SJSA1 (cell line): ENCODE measurements at places on chromosomes 6 and 20. TPM values are rescaled to one million over a fixed set of nuclear protein-coding genes. Genes with fewer than 3 reads are reported as not detected.

DNA sequence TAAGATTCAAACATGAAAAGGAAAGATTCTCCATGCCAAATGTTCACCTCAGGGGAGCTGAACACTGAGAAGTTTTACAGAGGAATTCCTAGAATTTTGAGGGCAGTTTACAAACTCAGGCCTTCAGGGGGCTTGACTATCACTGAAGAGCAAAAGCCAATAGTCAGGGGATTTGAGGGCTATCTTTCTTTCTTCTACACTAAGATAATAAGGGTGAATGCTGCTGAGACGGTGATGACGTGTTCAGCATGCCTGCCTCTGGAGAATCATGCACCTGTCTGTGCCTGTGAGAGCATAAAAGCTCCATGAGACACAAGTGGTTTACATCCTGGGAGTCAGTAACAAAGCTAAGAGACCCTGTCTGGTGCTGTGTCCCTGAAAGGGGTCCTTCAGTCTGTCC lies 1085.6 kb downstream of the KIF16B start:
- no peak for DNase-seq

TBX18 gene
- total RNA-seq: 17.5 and 35.1 TPM in 2 replicates

DNA sequence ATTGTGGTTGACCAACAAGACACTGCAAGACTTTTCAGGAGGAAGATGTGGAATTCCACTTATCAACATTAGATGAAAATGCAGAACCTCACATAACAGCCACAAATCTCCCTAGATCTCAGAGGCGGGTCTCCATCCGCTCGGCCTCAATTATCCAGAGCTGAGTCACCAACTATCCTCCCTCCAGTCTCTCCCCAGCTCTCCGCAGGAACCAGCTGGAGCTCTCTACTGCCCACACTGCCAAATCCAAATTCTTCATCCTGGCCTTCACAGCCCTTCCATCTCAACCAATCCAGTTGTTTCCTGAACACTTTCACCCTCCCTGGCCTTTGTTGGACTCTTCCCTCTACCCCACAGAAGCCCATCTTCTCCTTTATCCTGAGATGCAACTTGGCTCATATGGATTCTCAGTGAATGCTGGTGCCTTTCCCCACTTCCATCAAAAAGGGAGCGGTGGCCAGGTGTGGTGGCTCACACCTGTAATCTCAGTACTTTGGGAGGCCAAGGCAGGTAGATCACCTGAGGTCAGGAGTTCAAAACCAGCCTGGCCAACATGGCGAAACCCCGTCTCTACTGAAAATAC lies 3.5 kb upstream of the TGIF2 start:
- DNase-seq: peak; percentile 52

LRFN2 gene
- not detected in 2 replicates for total RNA-seq

DNA sequence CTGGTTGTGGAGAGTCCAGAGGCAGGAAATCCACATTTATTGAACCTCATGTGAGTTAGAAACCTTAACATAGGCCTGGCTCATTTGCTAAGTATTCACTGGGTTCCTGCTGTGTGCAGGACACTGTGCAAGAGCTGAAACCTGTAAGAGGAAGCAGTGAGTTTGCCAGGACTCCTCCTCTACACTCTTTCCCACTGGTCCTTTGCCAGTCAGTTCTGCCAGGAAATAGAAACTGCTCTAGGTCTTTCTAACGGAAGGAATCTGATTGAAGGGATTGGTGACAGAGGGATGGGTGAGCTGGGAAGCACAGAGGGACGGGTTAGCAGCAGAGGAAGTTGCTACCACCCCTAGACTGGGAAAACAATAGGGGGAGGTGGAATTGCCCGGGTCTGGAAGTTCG lies 234.2 kb upstream of the ECI2 start:
- no peak for DNase-seq

KIAA1755 gene
- total RNA-seq: 0.03 and 0.44 TPM in 2 replicates

- no peak for DNase-seq
Observed at GRCh38 chr20:52438326-52438963, 246.9 kb upstream of the ZFP64 start.

CD93 gene
- not detected in 2 replicates for total RNA-seq

GPR6 gene
- total RNA-seq: not detected in 2 replicates

NKAPL gene
- total RNA-seq: not detected in 2 replicates

DNA sequence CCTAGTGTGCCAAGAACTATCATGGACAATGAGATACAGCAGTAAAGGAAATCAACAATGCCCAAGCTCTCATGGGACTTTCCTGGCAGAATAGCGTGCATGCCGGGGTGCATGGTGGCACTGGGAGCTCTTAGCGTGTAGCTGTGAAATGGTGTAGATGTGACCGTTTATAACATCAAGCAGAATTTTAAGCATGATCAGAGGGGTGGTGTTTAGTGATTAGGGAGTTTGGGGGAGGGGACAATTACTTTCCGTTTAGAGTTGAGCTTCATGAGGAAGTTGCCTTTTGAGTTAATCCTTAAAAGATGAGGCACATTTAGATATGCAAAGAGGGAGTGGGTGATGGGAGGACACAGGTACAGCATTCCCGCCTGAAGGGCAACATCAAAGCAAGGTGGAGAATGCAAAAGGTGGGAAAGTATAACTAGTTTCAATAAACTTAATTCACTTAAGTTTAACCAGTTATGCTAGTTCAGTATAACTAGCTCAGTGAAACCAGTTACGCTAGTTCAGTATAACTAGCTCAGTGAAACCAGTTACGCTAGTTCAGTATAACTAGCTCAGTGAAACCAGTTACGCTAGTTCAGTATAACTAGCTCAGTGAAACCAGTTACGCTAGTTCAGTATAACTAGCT lies 661.6 kb downstream of the QKI start:
- DNase-seq: no peak

DNA sequence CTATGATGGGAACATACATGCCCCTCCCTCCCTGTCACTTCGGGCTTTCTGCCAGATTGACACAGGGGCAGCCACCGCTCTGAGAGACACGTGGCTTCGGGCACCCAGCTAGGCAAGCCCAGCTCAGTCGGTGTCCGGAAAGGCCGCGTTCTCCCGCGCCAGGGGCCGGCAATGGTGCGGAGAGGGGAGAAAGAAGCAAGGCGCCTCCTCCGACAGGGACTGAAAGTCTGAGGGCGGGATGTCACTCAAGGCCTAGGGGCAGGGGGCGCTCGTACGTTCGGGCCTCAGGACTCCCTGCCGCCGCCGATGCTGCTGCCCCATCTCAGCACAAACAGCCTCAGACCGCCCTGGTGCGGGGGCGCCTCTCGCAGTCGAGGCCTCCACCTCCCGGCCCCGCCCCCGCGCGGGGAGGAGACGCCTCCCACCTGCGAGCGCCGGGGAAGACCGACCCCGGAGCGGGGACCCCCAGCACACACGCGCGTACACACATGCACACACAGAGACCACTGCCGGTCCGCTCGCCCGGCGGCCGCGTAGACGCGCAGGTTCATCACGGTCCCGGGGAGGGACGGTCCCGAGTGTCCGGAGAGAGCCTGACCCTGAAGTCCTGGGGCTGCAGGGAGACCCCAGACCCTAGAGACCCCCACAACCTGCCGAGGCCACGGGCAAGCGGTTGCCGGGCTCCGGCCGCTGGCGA lies 1.9 kb downstream of the GRM4 start:
- DNase-seq: peak; percentile 20

DNA sequence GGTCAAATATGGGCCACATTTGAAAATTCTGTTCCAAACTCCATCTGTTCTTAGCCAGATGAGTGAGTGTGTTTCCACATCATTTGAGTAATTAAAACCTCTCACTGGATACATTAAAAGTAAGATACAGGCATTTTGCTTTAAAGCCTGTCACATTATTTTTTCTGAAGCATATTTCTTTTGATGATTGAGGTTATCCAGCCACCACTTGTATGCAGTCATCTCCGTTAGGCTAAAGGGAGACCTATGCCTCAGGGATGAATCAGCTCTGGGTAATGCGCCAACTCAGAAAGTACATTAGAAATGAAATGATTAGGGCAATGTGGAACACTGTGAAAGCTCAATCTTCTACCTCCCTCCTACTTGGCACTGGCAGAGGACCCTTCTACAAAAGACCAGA lies 90.7 kb downstream of the SNAP25 start:
- DNase-seq: peak; percentile 74

- DNase-seq: peak; percentile 78
Observed at GRCh38 chr20:10581823-10582222, 92.0 kb downstream of the JAG1 start.

DNA sequence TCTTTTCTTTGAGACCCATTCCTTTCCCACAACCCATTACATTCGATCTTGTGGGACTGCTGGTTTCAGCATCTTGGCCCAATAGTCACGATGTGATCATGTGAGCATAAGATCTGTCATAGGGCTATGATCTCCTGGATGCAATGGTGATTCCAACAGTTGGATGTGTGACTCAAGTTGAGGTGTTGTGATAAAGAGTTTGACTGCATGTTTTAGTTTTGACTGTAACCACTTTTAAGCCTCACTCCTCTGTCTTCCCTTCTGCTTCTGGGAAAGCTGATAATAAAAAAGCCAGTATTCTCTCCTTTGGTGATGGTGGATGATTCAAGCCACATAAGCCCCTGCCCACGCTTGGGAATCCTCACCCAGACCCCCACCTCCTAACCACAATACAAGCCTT lies 117.0 kb upstream of the ASCC3 start:
- DNase-seq: no peak

DNA sequence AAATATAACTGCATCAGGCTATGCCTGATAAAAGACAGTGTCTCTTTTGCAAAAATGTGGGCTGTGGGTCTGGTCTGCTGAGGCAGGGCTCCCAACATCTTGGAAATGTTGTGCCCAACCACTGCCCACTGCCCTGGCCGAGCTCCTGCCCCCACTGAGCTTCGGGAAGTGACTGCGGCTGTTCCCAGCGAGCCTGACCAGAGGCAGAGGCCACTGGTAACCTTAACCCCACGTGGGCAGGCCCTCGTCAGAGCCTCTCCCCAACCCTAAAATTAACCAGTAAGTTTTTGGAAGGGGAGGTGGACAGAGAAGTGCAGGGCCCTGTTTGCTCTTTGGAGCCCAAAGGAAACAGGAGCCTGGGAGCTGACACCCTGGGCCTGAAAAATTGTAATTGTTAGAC lies 225.9 kb downstream of the MAFB start:
- DNase-seq: no peak

TENT5A gene
- 12.0 and 12.8 TPM in 2 replicates for total RNA-seq

- no peak for DNase-seq
Observed at GRCh38 chr6:52603000-52603795, 26.3 kb upstream of the TRAM2 start.

LINC00237 gene
- total RNA-seq: not detected in 2 replicates
